ENCODE measurements at places on chromosomes 12 and 14. TPM values are rescaled to one million over a fixed set of nuclear protein-coding genes. Genes with fewer than 3 reads are reported as not detected.

Gene BDKRB2
- 0.18 TPM for total RNA-seq

Gene ALKBH1
- 18.8 TPM for total RNA-seq

Gene FGD4
- total RNA-seq, result 35.7 TPM

Gene KLRC4
- total RNA-seq, result not detected

Gene CMA1
- total RNA-seq, result not detected

Gene PLEKHG7
- total RNA-seq, result not detected

Gene DTX1
- 6.2 TPM for total RNA-seq

Gene GYS2
- total RNA-seq, result not detected

Gene RPS6KA5
- total RNA-seq, result 5.3 TPM

Gene IFNG-AS1
- total RNA-seq, result not detected

Gene AEBP2
- total RNA-seq, result 61.9 TPM

Gene PPM1A
- 38.2 TPM for total RNA-seq

Gene RNF10
- 155 TPM for total RNA-seq

Gene ZFHX2
- total RNA-seq, result 26.2 TPM

Gene ETFRF1
- 7.1 TPM for total RNA-seq

Gene PAPLN
- total RNA-seq, result 9.3 TPM

Gene CIROP
- total RNA-seq, result 0.07 TPM

Gene NFE2
- total RNA-seq, result 3.0 TPM

Gene CLEC2A
- total RNA-seq, result 3.5 TPM

Gene VDR
- 0.76 TPM for total RNA-seq

Gene PTPRQ
- total RNA-seq, result not detected

Gene FAM181A
- not detected for total RNA-seq

Gene PCED1B
- total RNA-seq, result 6.6 TPM

Gene IL23A
- 2.9 TPM for total RNA-seq

Gene VWF
- total RNA-seq, result 0.48 TPM

Gene KITLG
- 8.1 TPM for total RNA-seq

Gene ABCD2
- total RNA-seq, result 0.05 TPM

Gene KRT1
- not detected for total RNA-seq

Gene HOXC5
- total RNA-seq, result not detected

Gene AGAP2
- 2.0 TPM for total RNA-seq

Measured in WTC11 (cell line).